Hematopoietic multipotent progenitor cell treated with erythropoietin and hydrocortisone succinate and interleukin-3 and kit ligand, for 8 days (in vitro differentiated cells): ENCODE measurements at places on chromosomes 2 and 18.

GRCh38 chr2:23599006-23599405, 214.0 kb downstream of the KLHL29 start:
- no peak for DNase-seq

- DNase-seq = no peak
These were observed 37.4 kb upstream of the PPP1R1C start for GRCh38 chr2:181948227-181948626.

GRCh38 chr2:109663721-109664120, 49.6 kb downstream of the SOWAHC start:
- no peak for DNase-seq

DNA sequence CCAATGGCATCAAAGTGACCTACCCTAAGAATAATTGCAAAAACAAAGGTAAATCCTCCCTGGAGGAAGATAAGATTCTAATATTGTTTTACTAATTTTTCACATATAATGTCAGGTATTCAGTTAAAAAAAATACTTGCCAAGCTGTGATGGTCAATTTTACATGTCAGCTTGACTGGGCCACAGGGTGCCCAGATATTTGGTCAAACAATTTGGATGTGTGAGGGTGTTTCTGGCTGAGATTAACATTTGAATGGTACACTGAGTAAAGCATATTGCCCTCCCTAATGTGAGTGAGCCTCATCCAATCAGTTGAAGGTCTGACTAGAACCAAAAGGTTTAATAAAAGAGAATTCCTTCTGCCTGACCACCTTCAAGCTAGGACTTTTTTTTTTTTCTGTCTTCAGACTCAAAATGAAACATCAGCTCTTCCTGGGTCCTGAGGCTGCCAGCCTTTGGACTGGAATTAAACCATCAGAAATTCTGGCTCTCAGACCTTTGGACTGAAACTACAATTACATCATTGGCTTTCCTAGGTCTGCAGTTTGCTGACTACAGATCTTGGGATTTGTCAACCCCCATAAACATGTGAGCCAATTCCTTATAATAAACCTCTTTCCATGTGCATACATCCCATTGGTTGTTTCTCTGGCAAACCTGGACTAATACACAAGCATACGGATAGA, 65.4 kb downstream of the LDAH start:
- no peak for DNase-seq

DNA sequence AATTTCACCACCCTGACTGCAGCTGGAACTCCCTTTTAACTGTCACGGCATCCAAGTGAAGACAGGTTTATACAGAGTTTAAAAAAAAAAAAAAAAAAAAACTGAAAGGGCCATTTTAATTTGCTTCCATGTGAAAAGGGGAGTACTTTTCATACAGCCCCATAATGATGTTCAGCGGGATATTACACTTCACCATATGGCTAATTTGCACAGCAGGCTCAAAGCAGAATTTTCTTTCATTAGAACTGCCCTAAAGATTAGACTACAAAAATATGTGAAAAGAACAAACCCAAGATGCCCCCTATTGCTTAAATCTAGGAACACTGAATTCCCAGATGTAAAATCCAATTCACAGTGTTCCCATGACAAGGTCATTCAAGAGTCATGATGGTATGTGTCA, 301.8 kb downstream of the EXOC6B start:
- no peak for DNase-seq

GRCh38 chr2:183950673-183951072, 647.7 kb upstream of the ZNF804A start:
- no peak for DNase-seq

GRCh38 chr18:46663539-46663938, 6.5 kb upstream of the LOXHD1 start:
- no peak for DNase-seq

DNA sequence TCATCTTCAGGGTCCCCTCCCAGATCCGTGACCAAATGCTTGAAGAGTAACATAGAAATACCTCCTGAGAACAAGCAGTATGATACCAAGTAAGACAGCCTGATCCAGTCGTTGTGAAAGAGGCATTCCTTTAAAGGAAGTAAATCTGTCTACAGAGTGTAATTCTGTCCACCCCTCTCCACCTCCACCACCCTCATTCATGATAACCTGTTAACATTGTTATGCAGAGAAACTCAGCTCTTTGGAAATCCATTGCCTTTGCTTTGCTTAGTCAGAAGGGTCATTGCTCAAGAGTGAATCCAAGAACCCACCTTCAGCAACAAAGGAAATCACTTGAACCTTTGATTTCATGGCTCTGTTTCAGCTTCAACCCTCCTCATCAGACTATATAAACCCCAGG, 155.6 kb downstream of the CYP26B1 start:
- no peak for DNase-seq

GRCh38 chr2:199503148-199503547, 45.4 kb upstream of the SATB2 start:
- no peak for DNase-seq

GRCh38 chr2:193103064-193103463, 908.3 kb upstream of the TMEFF2 start:
- no peak for DNase-seq

DNA sequence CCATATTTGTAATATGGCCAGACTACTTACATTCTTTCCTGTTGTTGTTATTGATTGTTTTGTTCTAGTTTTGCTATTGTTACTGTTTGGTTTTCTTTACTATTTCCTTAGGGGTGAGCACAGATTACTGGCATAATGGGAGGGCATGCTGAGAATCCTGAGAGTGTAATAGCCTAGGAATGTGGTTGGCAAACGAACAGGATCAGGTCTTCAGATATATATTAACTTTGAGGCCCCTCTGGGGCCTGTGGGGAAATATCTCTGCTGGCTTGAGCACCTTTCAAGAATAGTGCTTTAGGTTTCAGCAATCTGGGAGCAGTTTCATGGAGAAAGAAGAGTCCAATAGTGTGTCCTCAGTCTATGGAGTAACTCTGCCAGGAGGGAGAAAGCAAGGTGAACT, 144.4 kb downstream of the THSD7B start:
- DNase-seq = no peak

- no peak for DNase-seq
These were observed 17.2 kb downstream of the SLC30A3 start for GRCh38 chr2:27245626-27246025.

- no peak for DNase-seq
These were observed 125.7 kb downstream of the EIPR1 start for GRCh38 chr2:3251946-3252345.

- no peak for DNase-seq
These were observed 454.6 kb upstream of the TRIB2 start for GRCh38 chr2:12261986-12262680.

GRCh38 chr2:216083464-216084281, 2.0 kb downstream of the TMEM169 start:
- no peak for DNase-seq

DNA sequence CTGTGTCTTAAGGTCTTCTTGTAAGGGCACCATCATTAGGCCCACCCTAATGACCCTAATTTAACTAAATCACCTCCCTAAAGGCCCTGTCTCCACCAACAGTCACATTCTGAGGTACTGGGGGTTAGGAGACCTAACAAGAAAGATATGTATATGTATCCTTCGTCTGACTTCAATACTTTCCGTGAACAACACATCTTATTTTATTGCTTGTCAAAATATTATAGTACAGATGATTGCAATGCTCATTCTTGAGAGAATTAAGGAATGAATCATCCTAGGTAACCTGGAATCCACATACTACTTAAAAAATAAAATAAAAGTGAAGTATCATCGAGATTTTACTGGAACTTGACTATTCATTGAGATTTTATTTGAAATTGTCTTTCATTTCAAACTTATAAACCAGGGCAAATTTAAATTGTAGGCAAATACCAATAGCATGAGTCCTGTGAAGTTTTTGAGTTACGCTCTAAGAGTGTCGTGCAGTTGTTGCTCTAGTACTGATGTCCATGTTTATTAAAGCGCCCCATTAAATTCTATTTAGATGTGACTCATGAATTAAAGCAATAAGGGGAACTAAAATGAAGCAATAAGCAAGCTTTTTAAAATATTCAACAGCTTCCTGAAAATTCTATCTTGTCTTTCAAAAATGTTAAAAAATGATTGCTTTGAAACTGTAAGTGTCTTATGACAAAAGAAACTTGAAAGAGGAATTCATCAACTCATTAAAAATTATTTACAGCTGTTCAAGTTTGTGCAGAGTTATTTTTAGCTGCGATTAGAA, 40.0 kb downstream of the CCDC102B start:
- DNase-seq = no peak

GRCh38 chr2:241773511-241774418, 2.9 kb upstream of the GAL3ST2 start:
- no peak for DNase-seq

- no peak for DNase-seq
These were observed 35.7 kb upstream of the MPP4 start for GRCh38 chr2:201734111-201734510.

DNA sequence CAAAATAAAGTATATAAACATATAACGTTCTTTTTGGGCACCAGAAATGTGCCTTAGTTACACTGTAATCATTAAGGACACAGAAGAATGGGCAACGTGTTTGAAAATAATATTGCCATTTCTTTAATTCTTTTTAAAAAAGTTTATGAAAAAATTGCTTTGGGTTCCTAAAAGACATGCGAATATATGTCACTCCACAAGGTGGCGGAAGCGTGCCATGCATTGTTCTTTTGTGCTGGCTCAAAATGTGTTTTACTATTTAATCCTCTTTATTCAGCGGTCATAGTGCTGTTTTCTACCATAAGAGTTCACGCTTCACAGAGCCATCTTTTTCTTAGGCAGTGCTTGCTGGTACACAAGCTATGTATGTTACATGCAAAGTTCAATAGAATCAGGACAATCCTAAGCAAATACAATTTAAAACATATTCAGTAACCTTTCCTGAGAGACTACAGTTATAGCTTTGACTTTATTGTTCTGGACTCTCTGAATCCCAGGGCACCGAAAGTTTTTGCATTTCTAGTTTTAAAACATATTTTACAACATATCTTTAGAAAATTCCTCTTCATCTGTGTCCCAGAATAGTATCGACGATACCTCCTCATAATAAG, 147.8 kb upstream of the ERBB4 start:
- DNase-seq = peak; percentile 61

- DNase-seq = no peak
These were observed 395.6 kb upstream of the HS6ST1 start for GRCh38 chr2:128714285-128714684.

DNA sequence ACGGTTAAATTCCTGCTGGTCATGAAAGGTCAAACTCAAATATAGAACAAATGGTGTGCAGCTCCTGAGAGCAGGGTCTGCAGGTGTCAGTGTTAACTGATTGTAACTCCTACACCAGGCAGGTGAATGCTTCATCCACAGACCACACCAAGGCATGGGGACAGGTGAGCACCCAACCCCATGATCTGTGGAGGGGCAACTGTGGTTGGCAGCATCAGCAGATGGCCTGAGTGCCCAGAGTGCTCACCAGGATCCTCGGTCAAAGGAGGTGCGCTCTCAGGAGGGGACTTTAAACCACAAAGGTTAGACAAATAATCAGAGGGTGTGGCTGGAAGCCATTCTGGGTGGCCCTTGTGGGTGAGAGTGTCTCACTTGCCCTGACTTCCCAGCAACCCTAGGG, 44.5 kb downstream of the PTGR3 start:
- no peak for DNase-seq

DNA sequence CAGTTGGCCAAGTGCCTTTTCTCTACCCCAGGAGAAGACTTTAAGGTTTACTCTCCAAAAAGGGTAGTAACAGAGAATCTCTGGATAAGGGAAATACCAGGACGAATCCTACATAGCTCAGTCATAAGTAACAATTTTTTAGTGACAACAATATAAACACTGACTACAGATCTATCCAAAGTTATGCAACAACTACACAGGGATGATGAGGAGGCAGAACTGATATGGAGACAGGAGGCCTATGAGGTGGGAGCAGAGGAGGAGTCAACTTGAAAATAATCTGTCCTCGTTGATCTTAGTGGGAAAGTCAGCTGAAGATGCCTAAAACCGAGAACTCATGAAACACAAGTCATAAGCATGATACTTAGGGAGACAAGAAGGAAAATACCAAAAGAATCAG, 40.2 kb downstream of the SLC35F5 start:
- no peak for DNase-seq

DNA sequence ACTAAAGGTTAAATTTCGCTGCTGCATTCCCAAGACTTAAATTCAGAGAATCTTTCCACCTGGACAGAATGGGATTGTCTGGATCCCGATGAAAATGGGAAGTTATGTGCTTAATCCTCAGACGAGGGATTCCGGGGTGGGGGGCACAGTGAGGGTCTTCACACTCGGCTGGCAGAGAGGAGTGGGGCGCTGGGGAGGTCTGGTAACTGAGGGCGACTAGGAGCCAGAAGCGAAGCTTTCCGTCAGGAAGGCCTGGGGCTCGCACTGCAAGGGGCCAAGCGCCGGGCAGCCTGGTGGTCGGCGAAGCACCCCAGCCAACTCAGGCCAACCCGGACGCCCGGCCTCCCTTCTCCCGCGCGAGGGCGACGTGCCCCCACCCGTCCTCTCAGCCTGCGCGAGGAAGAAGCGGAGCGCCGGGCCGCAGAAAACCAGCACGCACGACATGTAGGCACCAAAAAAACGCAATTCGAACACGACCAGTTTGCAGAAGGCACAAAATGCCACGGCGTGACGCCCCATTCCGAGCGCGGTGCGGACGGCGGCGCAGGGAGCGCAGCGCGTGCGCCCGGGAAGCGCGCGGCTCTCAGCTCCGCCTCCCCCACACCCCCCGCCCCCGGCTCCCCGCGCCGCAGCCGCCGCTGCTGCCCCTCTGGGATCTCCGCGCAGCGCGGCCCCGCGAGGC, 188.1 kb downstream of the ZEB2 start:
- DNase-seq = no peak
